MV-4-11 (cell line): ENCODE measurements at places on chromosomes 4 and X.

DNA sequence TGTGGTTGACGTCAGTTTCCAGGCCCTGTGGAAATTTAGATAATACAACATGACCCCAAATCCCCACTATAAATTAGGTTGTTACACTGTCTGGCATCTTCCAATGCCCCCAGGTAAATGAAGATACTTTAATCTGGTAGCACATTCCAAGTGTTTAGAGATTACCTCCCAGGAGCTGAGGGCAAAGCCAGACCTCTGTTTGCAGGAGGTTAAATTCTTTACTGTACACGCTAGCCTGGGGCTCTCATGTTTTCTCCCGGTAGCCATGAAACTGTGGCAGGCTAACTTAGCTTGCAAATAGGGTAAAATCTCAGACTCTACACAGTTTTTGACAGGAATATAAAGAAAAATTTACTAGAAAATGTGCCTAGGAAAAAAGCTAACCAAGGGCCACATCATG lies 450.0 kb downstream of the PDGFC start:
- no peak for DNase-seq

DNA sequence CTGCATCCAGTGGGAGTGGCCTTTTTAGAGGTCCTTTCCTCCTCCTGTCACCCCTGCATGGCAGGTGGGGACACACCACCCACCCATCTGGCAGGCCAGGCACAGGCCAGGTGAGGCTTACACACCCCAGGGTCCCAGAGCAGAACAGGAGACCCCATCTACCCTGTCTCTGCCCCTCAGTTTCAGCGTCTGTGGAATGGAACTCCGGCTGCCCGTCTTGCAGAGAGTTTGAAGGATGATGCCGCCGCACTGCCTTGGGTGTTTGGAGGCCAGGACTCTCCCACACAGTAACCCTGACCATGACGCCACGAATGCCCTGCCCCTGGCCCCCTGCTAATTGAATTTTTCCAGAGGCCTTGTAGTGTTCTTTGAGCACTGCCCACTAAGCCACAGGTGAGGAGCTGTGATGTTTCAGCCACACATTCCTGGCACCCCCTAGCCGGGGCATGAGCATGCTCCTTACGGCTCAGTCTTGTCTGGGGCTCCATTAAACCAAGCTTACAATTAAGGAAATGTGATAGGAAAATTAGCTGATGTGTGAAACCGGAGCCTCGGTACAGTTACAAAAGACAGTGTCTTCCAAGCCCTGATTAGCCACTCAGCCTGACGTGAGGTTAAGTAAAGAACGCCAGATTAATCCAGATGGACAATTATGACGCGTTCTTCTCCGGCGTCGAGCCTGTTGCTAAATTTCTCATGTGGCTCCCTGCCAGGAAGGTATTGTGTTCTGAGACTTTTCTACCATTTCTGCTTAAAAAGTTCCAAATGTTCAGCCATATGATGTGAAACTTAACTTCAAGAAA lies 39.3 kb downstream of the HMX1 start:
- no peak for DNase-seq

DNA sequence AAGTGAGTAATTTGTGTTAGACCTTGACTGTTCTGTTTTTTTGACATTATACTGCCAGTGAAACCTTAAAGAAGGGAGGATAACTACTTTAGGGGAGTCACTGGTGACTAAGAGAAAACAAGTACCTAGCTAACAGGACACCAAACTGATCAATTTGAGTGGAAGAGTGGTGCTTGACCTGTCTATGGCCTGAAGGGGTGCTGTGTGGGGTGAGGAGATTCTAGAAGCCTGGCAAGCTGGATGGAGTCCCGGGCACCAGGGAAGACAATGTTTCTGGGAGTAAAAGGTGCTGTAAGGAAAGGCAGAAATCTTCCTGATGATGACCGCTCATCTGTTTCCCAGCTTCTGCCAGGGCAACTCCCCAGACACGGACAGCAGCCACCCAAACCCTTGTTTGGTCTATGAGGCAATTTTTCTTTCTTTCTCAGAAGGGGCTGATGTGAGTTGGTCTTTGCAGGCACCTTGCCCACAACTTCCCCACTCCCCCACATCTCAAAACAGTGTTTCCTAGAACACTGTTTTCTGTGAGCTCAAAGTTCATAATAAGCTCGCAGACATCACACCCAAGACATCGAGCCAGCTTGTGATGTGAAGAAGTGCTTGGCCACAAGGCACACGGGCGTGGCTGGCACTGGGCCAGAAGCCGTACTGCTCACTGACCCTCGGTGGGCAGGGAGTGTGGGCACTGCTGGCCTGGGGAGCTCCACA lies 4.6 kb downstream of the TXK start:
- peak; percentile 63 for DNase-seq

- no peak for DNase-seq
Measured at GRCh38 chrX:42694260-42694815, 83.6 kb downstream of the PPP1R2C start.
